ENCODE measurements at places on chromosomes 11 and 22. TPM values are rescaled to one million over a fixed set of nuclear protein-coding genes. Genes with fewer than 3 reads are reported as not detected.

Gene DNAJB13
- not detected for total RNA-seq

Gene PRSS23
- total RNA-seq = 252 TPM

Gene A4GALT
- total RNA-seq = 20.6 TPM

Gene TUB
- total RNA-seq = 15.2 TPM
